ENCODE measurements at places on chromosomes 3 and 15. TPM values are rescaled to one million over a fixed set of nuclear protein-coding genes. Genes with fewer than 3 reads are reported as not detected.
A peak's percentile ranks its signal among the peaks of the same experiment; 100 is the strongest.

CACNA2D3 gene
- not detected for total RNA-seq

GPR87 gene
- not detected for total RNA-seq

DNA sequence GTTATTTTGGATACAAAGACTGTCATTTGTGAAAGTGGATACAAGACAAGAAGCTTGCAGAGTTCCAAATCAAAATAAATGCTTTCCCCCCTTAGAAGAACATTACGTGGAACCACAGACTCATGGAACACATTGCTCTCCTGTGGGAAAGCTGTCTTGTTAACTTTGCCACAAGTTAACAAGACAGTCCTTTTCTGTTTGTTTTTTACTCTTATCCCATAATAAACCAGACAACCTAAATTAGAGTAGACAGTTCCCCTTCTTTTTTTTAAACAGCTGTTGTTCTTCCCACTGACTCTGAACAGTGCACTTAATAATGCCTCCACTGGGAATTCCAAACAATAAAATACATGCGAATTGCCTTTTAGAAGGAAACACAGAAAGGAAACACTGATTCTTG, 255.3 kb upstream of the UBE2E2 start:
- DNase-seq = no peak

DNA sequence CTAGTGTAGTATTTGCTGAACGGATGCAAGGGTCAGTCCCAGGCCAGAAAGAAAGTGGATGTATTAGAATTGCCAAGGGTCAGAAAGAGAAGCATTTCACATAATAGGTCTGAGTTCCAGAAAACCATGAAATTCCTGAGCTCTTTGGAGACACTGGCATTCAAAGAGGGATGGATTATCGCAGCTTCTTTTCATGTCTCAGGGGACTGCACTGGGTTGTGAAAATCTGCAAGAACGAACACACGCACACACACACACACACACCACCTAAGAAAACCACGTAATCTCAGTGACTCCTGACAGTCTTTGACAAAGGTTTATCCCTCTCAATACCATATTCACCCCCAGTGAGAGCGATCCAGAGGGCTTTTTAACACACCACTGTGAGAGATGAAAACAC, 57.9 kb downstream of the TIPARP start:
- DNase-seq = no peak

DNA sequence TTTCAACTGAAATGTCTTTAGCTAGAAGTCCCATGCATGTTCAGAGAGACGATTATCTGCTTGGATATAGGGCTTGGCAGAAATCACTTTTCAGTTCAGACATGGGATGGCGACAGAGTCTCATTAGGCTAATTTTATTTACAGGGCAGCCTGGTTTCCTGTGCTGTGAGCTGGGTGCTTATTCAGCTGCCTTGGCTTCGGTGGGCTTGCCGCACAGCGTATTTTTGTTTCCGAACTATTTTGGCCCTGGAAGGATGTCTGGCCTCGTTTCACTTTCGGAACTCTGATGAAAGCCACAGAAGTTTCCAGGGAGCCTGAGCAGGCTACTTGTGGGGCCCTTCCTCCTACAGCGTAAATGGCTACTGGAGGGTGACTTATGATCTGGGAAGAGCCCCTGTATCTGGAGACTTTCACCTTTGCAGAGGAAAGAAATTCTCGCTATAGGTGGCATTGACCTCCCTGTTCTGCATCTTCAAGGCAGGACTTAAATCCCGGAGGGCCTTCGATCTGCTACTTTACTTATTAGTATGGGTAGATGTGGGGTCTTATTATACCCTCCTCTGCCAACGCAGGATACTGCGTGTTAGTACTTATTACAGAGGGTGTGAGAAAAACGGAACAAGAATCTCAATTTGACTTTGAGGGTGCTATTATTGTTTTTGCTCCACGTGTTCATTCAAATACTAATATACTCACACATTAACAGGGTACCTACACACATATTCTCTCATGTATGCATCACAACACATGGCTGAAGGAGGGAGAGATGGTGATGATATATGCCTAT, 364.0 kb upstream of the RBMS3 start:
- DNase-seq = peak; percentile 22

GRCh38 chr3:11367143-11367693, 95.0 kb downstream of the ATG7 start:
- DNase-seq = no peak

DNA sequence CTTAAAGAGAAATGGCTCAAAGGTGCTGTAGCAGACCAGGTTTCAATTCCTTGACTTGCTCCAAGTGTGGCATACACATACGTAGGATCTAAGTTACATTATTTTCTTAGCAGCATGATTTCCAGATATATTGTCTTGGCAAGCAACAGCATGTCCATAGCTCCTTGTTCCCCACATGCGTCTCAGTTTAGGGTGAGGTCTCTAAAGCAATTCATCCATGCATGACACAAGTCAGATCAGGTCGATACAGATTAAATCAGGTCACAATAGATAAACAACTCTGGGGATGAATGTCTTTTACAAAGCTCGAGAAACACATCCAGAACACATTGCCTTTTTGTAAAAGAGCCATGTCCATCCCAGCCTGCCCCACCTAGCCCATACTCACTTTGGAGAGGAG, 108.9 kb upstream of the ABHD17C start:
- no peak for DNase-seq

DNA sequence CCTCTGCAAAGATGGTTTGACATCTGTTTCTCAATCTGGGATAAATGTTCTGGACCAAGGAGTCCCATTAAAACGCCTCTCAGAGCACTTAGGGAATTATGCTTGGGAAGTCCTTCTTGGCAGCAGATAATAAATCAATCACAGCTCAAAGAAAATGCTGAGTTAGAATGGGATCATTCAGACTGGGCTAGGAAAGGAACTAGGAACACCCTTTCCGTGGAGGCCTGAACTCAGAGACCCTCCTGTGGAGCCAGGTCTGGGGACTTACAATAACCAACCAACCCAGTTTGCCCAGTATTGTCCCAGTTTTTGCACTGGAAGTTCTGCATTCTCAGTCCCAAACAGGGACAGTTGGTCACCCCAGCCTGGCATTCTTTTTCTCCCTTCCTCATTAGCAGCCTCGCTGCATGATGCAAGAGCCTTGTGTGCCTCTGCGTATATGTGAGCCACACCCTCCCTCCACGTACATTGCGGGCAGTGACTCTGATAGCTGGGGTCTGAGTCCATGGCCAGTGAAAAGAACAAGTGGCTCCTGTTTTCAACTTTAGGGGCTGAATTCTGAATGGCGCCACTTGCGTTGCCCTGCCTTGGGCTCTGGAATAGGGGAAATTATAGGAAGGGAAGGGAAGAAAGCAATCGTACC, 88.7 kb downstream of the SEMA5B start:
- no peak for DNase-seq

- DNase-seq = no peak
These were observed 27.6 kb downstream of the SLC28A1 start for GRCh38 chr15:84911879-84912660.
